ENCODE measurements at places on chromosomes 4 and X.

DNA sequence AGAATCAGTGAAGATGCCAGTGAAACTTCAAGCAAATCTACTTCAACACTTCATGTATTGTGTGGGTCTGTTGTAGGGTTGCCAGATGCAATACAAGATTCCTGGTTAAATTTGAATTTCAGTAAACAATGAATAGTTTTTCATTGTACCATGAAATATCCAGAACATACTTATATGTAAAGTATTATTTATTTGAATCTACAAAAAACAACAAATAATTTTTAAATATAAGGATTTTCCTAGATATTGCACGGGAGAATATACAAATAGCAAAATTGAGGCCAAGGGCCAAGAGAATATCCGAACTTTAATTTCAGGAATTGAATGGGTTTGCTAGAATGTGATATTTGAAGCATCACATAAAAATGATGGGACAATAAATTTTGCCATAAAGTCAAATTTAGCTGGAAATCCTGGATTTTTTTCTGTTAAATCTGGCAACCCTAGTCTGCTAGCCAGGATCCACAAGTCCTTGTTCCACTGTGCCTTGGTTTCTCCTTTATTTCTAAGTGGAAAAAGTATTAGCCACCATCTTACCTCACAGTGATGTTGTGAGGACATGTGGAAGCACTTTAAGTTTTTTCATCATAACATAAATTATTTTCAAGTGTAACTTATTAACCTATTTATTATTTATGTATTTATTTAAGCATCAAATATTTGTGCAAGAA, 2.3 kb downstream of the CXCL8 start:
- DNase-seq = no peak

DNA sequence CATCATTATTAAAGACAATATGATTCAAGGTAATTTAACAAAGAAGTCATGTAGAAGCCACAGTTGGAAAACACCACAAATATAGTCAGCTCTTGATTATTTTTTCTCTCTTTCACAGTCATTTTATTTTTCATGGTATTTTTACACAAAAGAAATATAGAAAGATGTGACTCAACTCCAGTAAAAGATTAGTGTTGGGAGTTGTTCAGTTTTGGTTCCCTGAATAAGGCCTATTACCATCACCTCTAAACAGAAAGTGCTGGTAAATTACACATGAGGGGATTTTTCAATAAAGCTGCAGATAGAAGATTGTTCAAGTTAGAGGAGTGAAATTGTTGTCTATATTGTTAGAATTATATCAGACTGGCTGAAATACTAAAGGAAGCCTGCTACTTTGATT, 107.0 kb downstream of the DDIT4L start:
- no peak for DNase-seq

DNA sequence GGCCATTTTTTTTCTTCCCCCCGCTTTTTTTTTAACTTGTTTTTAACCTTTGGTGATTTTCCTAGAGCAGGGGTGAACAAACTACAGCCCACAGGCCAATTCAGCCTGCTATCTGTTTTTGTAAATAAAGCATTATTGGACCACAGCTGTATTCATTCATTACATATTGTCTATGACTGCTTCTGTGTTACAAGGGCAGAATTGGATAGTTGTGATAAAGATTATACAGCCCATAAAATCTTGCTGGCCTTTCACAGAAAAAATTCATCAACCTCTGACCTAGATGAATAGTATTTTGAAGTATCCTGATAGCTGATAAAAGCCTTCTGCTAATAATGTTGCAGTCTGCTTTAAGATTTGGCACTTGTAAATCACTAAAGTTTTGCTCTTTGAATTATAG, 63.4 kb downstream of the SMAD1 start:
- no peak for DNase-seq

DNA sequence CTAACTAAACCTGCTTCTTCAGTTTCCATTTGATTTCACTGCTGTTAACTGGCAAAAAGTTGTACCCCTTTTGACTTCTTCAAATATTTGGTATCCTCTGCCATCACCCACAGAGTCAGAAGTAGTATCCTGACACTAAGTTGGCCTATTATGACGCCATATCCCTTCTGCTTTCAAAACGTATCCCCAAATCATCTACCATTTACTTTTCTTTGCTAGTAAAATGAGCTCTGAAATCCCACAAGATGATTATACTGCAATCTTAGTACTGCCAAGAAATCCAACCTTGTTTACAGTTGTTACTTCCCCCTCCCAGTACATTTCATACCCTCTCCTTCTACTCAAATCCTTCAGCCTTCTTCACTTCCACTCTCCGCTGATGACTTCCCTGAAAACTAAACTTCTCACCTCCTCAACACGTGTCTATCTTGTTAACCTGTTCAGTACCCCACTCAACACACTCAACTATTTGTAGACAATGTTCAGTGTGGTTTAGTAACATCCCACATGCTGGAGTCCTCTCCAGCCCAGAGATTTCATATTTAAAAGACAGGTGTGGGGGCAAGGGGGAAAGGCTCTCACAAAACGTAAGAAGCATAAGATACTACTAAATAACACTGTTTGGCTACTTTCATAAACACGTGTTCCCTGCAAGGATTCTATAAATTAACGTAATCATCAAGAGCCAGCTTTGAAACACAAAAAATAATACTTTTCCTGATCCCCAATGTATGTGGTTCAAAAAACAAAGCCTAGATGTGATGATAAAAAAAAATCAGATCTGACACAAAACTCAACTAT, 1.3 kb downstream of the NAF1 start:
- no peak for DNase-seq

DNA sequence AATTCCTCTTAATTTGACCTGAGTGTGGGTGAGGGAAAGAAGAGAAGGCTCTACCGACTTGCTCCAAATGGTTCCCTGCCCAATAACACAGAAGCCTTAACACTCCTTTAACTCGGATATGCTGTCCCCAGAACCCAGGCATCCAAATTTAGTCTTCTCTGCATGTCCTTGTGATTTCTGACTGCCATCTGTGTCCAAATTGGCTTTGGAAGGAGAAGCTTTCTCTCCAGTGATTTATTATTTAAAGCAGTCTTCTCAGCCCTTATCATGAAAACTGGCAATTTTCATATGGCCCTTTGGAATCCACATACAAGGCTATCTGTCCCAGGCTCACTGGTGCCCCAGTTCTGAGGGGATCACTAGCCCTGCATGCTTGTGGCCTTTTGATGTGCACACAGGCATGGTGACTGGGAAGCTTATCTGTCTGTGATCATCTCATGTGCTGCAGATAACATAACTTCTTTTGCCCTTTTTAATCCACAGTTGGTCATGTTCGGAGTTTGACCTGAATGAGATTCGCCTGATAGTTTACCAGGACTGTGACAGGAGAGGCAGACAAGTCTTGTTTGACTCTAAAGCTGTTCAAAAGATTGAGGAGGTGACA, 56.7 kb downstream of the FNIP2 start:
- DNase-seq = no peak

GRCh38 chr4:88937081-88937480, 119.9 kb downstream of the FAM13A start:
- no peak for DNase-seq

- peak; percentile 52 for DNase-seq
These were observed 4.6 kb downstream of the CTBP1 start for GRCh38 chr4:1244081-1244977.

- DNase-seq = no peak
These were observed 2.5 kb downstream of the P2RY8 start for GRCh38 chrX:1534301-1535168.

DNA sequence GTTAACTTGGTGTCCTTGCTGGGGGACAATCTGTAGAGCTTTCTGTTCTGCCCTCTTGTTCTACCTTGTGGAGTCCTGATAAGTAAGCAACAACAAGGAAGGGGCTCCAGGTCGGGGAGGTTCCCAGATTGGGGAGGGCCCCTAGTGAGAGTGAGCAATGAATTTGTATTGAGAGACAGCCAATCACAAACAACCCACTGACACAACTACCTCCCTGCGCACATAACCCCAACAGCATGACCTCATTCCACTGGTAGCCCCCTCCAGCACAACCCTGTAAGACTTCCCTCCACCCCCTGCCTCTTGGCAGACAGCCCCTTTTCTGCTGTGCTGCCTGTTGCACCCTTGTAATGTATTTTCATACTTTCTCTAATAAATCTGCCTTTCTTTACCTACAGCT, 19.7 kb upstream of the PNPLA4 start:
- DNase-seq = no peak

- DNase-seq = no peak
These were observed 99.8 kb downstream of the CLDN22 start for GRCh38 chr4:183220236-183220635.

DNA sequence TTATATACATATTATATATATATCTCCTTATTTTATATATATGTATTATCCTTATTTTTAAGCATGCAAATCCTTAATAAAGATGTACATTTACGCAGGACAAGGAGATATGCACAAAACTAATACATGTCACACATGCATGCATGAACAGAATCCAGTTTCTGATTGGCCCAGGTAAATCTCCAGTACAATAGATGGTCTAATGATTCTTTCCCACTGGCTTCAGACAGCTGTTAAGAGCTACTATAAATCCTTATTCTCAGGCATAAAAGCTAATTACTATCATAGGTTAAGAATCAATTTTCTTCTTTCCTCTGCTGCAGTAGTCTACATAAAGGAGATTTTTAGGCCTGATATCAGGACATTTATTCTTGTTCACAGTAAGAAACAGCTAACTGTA, 689.8 kb downstream of the KCTD8 start:
- no peak for DNase-seq

DNA sequence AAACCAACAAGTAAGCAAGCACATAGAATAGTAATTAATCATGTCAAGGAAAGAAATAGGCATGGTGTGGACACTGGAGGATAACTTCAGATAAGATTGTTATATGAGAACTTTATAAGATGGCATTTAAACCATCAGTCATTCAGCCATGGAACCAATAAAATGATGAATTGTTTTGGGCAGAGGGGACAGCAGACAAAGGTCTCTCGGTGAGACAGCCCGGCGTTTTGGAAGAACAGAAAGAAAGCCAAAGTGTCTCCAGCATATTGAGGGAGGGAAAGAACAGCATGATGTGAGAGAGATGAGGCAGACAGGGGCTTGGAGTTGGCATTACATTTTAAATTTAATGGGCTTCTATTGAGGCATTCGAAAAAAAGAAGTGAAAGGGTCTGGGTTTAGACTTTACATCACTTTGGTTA, 883 bp upstream of the PPM1K start:
- no peak for DNase-seq

- DNase-seq = no peak
These were observed 26.5 kb downstream of the SLC10A7 start for GRCh38 chr4:146495269-146495668.

DNA sequence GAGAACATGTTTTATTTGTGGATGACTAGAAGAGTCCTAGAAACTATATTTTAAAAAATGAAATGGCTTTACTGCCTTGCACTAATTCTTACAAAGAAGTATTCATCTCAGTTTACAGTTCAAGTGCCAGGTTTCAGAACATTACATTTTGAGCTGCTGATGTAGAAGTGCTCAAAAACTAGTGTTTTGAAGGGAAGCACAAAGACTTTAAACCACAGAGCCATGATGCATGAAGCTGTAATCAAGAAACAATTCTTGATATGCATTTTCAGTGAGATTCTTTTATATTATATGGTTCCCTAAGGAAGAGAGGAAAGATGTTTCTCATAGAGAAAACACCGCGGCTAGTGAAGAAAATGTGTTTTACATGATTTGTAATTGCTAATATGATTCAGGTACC, 1163.0 kb downstream of the RAPGEF2 start:
- no peak for DNase-seq

GRCh38 chrX:18676470-18676869, 4.6 kb upstream of the RS1 start:
- DNase-seq = peak; percentile 21

- peak; percentile 23 for DNase-seq
These were observed 775 bp downstream of the KCTD8 start for GRCh38 chr4:44447563-44448504.

DNA sequence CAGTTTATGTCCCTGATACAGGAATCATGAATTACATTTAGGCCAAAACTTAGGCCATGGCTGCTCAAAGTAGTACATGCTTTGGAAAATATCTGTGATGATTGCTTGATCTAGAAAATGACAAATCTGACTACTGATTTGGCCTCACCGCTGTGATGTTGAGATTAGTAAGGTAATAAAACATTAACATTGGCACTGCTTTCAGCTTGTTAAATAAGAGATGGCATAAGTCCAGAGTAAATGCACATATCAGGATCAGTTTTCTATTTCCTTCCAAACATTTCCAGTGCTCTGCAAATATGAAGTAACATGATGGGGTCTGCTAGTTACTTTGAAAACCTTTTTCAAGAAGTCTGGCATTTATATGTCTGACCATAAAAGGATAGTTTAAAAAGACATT, 687.3 kb upstream of the ACTRT1 start:
- DNase-seq = no peak

DNA sequence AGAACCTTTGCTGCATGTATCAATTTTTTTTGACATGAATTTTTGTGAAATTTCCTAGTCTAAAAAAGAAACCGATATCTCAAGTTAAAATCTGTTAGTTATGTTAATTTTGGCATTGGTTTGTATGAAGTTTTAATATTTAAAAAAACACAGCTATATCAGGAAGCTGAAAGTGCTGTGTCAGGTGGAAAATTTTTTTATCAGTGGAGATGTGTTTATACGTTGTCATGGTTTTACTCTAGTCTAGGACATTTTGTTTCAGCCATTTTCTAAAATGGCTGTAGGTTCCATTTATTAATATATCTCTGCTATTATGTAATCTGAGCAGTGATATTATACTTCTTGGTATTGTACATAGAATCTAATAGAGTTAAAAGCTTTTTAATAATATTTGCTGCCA, 34.2 kb downstream of the OCRL start:
- DNase-seq = no peak

- DNase-seq = no peak
These were observed 9.5 kb downstream of the RBPJ start for GRCh38 chr4:26330186-26330787.

DNA sequence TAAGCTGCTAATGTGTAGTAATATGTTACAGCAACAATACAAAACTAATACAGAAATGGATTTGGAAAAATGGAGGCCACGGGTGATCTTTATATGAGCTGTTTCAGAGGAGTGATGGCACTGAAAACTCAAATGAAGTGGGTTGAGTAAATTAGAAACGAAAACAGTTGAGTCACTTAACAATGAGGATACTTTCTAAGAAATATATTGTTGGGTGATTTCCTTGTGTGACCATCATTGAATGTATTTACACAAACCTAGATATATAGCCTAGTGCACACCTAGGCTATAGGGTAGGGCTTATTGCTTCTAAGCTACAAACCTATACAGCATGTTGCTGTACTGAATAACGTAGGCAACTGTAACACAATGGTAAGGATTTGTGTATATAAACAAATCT, 30.5 kb upstream of the DHX15 start:
- no peak for DNase-seq

GRCh38 chr4:6331018-6331417, 61.4 kb downstream of the WFS1 start:
- no peak for DNase-seq

- DNase-seq = no peak
These were observed 314.7 kb downstream of the CHIC1 start for GRCh38 chrX:73877687-73878086.
